ENCODE measurements at places on chromosomes 5 and 9.

DNA sequence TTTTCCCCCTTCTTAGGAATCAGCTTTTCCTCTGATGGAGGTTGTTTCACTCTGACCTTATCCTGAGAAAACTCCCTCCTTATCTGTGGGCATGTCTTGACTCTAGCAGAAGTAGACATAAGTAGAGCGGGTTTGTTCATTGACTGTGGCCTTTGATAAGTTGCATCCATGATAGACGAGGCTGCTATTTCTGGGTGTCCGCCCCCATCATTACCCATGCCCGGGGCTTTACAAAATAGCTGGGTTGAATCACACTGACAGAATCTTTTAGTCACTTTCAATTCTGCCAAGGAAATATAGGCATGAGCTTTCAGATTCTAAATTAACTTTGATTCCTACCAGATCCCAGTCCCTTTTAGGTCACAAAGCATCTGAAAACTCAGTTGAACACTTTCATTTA, 223.8 kb downstream of the SEC61B start:
- DNase-seq = no peak

- no peak for DNase-seq
Observed at GRCh38 chr9:109344866-109345265, 24.0 kb upstream of the EPB41L4B start.

GRCh38 chr9:93645149-93645889, 68.9 kb downstream of the PHF2 start:
- no peak for DNase-seq

GRCh38 chr5:141260458-141261237, 15.5 kb downstream of the PCDHB15 start:
- no peak for DNase-seq

- no peak for DNase-seq
Observed at GRCh38 chr9:109499631-109500410, 1.7 kb upstream of the PTPN3 start.

- DNase-seq = no peak
Observed at GRCh38 chr5:164713682-164714081, 1208.3 kb downstream of the MAT2B start.

DNA sequence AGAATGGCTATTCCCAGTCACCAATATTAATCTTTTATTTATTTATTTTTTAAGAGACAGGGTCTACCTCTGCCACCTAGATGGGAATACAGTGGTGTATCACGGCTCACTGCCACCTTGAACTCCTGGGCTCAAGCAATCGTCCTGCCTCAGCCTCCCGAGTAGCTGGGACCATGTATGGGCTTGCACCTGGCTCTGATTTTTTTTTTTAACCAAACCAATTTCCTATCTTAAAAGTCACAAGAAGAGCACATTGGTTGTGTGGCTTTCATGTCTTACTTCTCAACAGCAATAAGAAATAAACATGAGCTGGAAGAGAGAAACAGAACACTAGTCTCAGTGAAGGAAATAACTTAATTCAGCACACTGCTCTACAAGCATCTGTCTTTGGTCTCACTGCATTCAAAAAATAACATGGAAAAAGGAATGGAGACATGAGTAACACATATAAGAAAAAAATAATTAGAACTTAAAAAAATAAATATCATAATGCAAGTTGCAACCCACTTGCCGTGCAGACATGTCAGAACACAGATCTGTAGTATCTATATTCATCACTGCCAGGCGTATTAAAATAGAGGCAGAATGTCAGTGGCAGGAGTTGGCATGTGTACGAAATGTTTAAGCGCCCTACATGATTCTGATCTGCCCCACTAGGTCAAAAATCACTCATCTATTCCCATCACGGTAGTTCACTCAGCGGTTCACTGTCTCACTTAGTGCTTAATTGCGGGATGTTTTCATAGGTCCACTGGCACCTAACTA, 66.4 kb downstream of the EFNA5 start:
- no peak for DNase-seq

GRCh38 chr5:151030379-151030778, 10.0 kb downstream of the GPX3 start:
- no peak for DNase-seq

DNA sequence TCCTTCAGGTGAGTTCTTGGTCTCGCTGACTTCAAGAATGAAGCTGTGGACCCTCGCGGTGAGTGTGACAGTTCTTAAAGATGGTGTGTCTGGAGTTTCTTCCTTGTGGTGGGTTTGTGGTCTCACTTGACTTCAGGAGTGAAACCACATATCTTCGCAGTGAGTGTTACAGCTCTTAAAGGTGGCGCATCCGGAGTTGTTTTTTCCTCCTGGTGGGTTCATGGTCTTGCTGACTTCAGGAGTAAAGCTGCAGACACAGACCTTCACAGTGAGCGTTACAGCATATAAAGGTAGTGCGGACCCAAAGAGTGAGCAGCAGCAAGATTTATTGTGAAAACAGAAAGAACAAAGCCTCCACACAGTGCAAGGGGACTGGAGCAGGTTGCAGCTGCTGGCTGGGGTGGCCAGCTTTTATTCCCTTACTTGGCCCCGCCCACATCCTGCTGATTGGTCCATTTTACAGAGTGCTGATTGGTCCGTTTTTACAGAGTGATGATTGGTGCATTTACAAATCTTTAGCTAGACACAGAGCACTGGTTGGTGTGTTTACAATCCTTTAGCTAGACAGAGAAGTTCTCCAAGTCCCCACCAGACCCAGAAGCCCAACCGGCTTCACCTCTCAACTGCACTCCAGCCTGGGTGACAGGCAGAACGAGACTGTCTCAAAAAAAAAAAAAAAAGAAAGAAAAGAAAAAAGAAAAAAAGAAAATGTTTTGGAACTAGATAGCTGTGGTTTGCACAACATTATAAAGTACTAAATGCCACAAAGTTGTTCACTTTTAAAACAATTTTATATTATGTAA, 9.1 kb upstream of the ERMP1 start:
- peak; percentile 20 for DNase-seq

- no peak for DNase-seq
Observed at GRCh38 chr5:132526290-132526973, 16.9 kb downstream of the IL5 start.

DNA sequence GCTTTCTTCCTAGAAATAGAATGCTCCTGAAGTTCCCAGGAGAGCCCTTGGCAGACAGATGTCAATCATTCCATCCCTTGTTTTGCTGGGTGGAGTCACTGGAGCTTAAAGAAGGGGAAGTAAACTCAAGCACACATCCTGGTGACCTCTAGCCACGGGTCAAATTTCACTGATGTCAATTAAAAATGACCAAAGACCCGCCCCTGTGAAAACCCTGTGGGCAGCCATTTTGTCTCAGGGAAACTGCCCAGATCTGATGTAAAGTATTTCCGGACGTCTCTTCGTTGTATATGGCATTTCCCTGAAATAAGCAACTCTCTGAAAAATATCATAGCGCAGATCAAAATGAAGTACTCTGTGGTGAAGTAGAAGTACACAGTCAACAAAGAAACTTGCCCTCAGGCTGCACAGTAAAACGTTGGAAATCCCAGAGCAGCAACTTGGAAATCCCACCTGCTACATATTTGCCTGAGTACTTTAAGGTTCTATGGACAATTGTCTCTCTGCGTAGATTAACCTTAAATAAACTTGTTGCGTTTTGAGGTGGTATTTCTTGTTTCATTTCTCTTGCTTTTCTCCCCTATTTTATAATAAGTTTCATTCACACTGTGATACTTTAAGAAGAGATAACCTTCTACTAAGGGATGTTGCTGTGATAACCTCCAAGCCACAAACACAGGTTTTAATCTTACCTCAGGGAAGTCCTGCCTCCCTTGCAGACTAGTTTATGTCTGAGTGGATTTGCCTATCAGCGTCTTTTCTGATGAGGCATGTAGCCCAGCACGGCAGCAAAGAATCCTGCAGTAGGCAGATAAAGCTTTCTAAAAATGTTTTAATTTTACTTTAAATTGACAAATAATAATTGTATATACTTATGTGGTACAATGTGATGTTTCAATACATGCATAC, 60.9 kb upstream of the PIP5K1B start:
- DNase-seq = no peak

- no peak for DNase-seq
Observed at GRCh38 chr5:171080186-171080938, 218.5 kb downstream of the RANBP17 start.

DNA sequence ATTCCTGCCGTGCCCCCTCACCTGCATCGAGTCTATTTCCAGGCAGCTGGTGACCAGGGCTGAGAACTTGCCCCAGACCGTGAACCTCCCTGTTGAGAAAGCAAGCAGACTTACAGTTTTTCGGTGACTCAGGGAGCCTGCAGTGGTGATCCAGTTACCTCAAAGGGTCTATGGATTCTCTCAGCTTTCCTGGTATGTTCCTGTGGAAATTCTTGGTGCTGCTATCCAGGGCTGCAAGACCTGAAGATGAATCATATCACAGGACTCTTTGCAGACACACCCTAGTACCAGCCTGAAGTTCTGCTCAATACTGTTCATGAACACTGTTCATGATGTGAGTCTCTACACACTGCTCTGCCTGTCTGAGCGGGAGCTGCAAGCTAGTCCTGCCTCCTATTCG, 154.7 kb downstream of the WDR70 start:
- no peak for DNase-seq

DNA sequence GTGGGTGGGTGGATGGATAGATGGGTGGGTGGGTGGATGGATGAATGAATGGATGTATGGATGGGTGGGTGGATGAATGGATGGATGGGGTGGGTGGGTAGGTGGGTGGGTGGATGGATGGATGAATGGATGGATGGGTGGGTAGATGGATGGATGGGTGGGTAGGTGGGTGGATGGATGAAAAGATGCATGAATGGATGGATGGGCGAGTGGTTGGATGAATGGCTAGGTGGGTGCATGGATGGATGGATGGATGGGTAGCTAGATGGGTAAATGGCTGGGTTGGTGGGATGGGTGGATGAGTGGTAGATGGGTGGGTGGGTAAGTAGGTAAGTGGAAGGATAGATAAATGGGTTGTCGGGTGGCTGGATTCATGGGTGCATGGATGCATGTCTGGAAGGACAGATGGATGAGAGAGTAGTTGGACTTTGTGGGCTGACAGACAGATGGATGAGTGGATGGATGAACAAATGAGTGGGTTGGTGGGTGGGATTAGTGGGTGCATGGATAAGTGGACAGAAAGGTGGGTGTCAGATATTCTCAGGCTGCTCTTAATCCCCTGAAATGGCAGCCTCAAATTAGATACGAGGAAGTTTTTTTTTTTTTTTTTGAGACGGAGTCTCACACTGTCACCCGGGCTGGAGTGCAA, 100.8 kb upstream of the SARDH start:
- DNase-seq = no peak

- DNase-seq = no peak
Observed at GRCh38 chr5:107666051-107666655, 4.6 kb downstream of the EFNA5 start.

DNA sequence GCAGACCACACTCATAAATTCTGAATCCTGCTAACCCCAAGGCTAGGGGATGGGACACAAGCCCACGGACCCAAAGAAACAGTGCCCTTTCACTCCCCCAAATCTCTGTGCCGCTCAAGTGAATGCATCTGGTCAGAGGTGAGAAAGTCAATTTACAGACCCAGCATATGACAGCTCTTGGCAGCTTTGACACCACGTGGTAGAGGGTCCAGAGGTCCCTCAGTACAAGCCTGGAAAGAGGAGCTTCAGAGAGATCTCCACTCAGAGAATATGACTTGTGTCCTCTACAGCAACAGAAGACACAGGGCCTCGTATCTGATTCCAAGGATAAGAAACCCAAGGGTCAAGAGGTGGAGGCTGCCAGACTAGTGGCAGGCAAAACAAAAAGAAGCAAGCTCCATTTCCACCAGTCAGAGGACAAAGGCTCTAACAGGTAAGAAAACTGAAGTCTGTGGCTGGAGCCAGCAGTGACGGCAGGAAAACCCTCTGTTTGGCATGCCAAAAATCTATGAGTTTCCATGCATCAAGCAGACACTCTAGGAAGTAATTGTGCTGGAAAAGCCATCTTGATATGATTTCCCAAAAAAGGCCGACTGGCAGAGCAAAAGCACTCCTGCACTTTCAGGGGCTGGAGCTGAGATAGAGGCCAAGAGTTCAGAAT, 138.7 kb downstream of the UGCG start:
- DNase-seq = no peak

Data from stimulated activated CD8-positive, alpha-beta memory T cell treated with anti-CD3 and anti-CD28 coated beads, Interleukin-12 subunit alpha, Interleukin-12 subunit beta, amount 100 ng/mL, for 4 hours (primary cell).